ENCODE measurements at places on chromosomes 13 and 19.

DNA sequence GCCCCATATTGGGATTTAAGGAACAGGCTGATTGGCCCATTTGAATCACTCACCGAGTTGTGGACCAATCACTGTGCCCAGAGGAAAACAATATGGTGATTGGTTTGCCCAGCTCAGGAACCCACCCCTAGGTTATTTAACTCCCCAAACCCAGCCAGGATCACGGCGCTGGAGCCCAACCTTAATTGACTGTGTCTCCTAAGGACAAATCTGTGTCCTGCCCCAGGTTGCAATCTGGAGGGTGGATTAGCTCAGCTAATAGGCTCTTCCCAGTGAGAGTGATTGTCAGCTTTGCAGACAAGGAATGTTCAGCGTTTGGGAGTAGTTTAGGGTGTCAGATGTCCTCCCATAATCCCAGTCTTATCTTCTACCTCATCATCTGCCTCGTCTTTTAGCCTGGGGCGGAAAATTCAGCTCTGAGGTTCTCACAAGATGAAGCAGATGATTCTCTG is 3.5 kb upstream of the ZNF358 start:
- no peak for DNase-seq

DNA sequence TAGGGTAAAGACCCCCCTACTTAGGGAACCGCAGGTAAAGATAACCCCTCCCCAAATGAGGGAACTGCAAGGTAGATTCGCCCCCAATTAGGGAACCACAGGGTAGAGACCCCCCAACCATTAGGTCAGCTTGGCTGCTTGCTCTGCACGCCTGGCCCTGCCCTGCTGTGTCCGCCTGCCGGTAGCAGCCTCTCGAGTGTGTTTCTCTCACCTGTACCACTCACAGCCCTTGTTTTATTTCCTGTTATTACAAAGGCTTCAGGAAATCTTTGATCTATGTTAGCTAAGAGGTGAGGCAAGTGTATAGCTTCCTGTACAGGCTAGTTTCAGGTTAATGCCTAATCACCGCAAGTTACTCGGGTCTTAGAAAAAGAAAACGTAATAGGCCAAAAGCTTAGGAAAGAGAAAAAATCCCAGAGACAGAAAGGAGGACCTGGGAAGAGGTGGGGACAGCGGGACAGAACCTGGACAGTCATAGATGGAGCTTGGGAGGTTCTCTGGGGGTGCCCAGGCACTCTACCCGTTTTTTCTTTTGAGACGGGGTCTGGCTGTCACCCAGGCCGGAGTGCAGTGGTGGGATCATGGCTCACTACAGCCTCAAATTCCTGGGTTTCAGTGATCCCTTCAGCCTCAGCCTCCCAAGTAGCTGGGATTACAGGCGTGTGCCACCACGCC is 23.1 kb upstream of the EIF3G start:
- DNase-seq: no peak

DNA sequence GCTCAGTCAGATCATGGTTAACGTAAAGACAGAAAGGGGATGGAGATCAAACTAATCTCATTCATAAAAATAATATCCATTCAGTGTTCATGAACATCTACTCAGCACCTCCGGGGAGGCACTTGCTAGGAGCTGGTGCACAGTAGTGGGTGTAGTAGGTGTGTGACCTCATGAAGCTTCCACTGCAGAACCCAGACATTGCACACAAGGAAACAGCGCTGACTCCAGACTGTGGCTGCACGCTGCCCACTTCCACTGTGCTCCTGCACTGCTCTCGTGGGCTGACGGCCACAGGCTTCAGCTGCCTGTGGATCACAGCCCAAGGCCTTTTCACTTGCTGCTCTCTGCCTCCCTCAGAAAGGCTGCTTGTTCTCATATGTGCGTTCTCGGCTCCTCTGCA is 214.4 kb upstream of the ZNF507 start:
- DNase-seq: no peak

DNA sequence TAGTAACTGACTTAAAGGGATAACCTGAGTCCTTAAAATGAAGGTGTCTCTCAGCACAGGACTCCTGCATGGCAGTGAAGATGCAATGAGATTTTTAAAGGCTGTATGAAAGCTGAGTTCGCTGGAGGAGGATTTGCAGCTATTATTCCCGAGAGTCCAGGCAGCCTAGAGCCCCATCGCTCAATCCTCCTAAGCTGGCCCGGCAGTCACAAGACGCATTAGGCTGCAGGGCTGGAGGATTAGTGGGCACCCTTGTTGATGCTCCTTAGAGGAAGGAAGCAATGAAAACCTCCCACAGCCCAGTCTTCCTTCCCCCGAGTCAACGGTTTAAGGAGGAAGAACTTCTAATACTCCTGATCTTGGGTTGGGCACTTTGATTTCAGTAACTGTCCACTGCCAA is 239.5 kb downstream of the EFNB2 start:
- DNase-seq: no peak

Measured in right hindlimb (tissue), 1 donor.